Hematopoietic multipotent progenitor cell treated with erythropoietin and hydrocortisone succinate and interleukin-3 and kit ligand, for 6 days (in vitro differentiated cells): ENCODE measurements at places on chromosomes 11 and 22.

- no peak for DNase-seq
Observed at GRCh38 chr11:101707477-101707876, 123.7 kb upstream of the TRPC6 start.

DNA sequence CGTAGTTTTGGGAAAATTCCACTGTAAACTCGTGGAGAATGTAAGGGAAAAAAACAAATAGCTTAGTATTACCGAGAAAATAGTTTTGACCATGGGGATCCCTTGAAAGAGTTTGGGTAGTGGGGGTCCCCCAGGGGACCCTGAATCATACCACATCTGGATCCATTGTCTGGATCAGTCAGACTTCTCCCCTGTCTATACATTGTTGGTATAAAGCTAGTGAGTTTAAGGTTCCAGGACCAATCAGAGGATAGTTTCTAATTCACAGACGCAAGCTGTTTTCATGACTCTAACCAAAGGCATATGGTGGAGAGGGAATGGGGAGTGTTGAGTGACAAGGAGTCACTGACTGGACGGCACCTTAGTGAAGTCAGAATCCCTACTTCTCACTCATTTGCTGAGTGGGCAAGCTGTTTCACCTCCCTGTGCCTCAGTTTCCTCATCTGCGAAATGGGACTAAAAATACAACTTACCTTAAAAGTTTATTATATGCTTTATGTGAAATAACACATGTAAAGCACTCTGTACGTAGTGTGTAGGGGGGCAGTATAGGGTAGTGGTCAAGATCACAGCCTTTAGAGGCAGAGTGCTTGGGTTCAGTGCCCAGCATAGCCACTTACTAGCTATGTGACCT is 90.2 kb downstream of the TRAF6 start:
- DNase-seq, result no peak

DNA sequence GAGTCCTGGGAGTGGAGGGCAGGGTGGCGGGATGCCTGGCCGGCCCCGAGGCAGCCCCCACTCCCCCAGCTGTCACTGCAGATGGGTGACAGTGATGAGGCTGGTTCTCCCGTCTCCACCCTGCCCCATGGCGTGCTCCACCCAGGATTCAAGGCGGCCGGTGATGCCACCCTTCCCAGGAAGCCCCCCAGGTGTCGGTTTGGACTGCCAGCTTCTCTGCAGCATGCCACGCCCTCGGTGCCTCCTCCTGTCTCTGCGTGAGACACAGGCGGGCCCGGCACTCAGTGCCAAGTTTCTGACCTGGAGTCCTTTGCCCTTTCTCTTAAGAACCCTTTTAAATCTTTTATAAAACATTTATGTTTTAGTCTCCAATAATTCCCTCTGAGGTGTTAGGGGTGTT is 71.5 kb downstream of the MPPED1 start:
- DNase-seq, result no peak

DNA sequence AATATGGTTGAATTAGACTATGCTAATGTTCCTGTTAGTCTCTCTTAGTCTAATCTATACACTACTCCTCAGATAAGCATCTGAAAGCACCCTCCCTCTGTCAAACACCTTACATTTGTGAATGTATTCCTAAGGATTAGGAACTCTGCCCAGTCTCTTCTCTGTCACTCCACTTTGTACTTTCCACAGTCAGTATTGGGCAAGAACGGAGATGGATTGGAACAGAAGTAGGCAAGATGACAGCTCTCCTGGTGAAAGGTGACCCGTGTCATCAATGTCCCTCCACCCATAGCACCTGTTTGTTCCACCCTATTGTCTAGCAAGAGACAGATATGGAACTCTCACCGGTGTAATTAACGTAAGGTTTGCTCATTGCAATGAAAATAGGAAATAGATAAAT is 613.8 kb downstream of the CNTN5 start:
- DNase-seq, result no peak
